Hepatic stellate cell (primary cell): ENCODE measurements at places on chromosomes 2 and 18.

- DNase-seq, result no peak
Observed at GRCh38 chr18:46166261-46166970, 62.2 kb downstream of the HAUS1 start.

DNA sequence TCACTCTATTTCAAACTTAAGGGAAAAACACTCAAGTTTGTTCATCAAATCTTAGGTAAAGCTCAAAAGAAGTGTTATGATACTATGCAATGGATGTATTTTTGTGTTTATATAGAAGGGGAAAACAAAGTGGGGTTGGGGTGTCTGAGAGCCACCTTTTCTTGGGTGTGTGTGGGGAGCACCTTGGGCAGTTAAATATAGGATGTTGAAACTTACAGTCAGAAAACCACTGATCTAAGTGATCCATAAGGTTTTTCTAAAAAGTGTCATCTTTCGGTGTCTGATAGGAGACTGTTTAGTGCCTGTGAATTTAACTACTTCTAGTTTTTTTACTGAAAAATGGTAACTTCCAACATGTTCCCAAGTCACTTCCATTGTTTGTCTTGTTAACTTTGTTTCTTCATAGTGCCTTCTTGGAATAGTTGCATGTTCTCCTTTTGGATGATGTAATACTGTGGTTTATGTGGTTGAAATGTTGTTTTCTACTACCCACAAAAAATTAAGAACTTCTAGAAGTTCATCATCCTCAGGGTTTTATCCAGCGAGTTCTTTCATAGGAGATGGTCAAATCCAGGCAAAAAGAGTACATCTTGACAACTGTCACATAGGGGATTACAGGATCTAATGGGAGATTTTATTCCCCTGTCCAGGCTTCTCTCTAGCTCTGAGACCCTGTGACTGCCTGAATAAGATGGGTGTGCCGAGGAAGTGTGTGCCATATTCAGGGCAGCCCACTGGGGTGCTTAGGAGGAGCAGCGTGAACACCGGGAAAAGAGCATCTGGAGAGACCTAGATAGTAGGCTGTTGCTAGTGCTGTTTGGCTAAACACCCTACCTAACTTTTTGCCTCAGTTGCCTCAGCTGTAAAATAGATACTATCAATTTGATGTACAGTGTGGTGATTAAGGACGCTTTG is 46.2 kb downstream of the CAB39 start:
- DNase-seq, result peak; percentile 34

- peak; percentile 4 for DNase-seq
Observed at GRCh38 chr2:147026664-147027295, 818.0 kb upstream of the ACVR2A start.

- no peak for DNase-seq
Observed at GRCh38 chr2:226207671-226208070, 591.9 kb downstream of the IRS1 start.

DNA sequence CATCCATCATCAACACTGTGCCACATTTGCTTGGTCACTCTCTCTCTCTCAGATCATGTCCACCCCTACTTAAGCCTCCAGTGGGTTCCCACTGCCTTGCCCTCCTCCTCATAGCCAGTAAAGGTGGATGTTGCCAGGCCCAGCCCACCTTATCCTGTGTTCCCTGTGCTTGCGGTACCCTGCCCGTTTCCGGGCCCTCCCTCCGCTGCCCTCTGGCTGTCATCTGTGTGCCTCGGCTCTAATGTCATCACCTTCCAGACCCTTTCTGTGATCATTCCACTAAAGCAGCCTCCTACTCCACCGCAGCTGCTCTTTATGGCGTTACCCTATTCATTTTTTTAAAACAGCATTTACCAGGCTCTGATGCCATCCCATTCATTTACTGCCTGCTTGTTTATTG is 305.7 kb upstream of the SKOR2 start:
- DNase-seq, result no peak

GRCh38 chr2:4916094-4916493 is 776.1 kb upstream of the SOX11 start:
- DNase-seq, result no peak

DNA sequence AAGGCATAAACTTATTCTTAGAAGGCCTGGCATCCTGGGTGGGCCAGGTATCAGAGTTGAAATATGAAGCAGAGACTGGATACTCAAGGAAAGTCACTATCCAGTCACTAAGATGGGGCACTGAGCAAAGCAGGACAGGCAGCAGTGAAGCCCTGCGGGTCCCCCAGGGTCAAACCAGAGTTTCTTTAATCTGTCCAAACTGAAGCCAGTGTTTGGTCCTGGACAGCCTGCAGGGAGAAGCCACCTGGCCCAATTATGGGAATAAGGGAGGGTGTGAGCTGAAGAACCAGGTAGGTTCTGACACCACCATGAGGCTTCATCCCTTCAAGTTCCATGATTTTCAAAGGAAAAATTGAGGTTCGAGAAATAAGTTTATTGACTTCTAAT is 298.4 kb upstream of the FBXO11 start:
- DNase-seq, result no peak

DNA sequence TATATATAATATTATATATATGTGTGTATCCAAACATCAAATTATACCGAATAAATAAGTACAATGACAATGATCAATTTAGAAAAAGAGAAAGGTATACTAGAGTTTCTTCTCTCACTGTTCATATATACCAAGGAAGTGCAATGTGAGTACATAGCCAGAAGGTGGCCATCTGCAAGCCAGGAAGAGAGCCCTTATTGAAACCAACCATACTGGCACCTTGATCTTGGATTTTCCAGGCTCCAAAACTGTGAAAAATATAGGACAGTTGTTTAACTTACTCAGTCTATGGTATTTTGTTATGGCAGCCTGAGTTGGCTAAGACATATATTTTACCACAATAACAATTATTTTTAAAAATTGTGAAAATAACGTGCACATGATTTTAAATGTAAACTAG is 1490.2 kb upstream of the SLC39A10 start:
- no peak for DNase-seq

DNA sequence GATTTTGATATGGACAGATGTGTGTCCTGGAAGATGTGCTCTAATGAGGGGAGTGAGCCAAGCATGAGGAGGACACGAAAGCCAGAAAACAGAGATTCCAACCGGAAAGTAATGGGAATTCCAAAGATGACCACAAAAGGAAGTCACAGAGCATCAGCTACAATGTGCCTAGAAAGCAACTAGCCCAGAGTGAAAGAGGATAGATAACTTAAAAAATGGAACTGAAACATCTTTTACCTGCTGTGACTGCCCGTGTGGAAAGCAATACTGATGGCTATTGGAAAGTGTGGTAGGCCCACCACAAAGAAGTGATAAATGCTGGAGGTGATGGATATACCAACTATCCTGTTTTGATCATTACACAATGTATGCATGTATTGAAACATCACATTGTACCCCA is 21.6 kb downstream of the DNMT3A start:
- no peak for DNase-seq

- DNase-seq, result no peak
Observed at GRCh38 chr2:47272905-47273758, 118.0 kb upstream of the STPG4 start.

- DNase-seq, result no peak
Observed at GRCh38 chr2:235495373-235496238, 1.8 kb downstream of the AGAP1 start.

- DNase-seq, result no peak
Observed at GRCh38 chr2:242030226-242030575, 160.7 kb downstream of the RTP5 start.

- DNase-seq, result no peak
Observed at GRCh38 chr2:28319118-28320008, 73.3 kb upstream of the FOSL2 start.

DNA sequence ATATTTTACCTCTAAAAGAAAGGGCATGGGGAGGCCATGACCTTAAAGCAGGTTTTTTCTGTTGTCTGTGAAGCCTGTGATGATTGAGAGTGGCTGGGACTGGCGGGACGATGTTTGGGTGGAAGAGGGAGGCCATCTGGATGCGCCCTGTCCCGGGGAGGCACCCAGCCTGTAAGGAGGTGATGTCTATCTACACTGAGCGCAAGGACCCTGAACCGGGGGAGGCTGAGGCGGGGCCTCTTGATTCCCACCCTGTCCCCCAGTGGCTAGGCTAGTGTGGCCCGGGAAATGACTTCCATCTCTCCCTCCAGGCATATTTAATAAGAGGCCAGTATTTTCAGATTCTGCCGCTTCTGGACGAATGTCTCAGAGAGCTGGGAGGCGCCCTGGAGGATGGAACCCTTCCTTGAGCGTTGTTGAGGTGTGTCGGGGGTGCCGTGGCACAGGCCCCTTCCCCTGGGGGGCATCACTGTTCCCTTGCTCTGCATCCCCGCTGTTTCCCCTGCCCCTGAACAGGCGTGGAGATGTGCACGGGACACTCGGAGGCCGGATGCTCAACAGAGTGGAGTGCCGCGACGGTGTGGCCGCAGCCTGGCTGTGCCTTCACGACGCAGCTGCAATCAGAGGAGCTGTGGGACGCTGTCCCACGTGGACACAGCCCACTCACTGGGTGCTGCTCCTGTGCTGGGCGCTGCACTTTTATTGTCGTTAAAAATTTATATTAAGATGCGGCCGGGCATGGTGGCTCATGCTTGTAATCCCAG is 185.4 kb downstream of the LDLRAD4 start:
- DNase-seq, result no peak

DNA sequence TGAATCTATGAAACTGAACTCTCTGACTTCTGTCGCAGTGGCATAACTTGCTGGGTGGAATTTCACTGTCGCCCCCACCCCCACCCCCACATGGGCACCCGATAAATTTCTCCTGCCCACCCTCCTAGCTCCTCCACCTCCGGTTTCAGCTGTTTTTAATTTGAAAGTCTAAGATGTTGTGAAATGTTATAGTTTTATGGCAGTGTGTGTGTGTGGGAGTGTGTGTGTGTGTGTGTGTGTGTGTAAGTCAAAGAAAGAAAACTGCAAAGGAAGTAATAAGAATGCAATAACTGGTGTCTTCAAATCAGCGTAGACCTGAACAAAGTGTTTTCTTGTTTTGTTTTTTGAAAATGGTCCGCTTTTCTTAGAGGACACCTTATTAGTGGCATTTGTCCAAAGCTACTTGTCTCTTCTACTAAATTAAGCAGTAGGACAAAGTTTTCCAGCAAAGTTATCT is 388 bp downstream of the DTNA start:
- no peak for DNase-seq

DNA sequence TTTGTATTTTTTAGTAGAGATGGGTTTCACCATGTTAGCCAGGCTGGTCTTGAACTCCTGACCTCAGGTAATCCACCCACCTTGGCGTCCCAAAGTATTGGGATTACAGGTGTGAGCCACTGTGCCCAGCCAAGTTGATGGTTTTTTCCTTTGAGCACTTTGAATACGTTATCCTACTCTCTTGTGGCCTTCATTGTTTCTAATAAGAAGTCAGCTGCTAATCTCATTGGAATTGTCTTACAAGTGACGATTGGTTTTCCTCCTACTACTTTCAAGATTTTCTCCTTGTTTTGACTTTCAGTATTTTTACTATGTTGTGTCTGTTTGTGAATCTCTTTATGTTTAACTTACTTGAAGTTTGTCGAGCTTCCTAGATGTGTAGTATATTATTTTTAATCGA is 88.5 kb downstream of the TMEM200C start:
- no peak for DNase-seq

- DNase-seq, result no peak
Observed at GRCh38 chr18:46821856-46822711, 65.2 kb upstream of the ST8SIA5 start.

DNA sequence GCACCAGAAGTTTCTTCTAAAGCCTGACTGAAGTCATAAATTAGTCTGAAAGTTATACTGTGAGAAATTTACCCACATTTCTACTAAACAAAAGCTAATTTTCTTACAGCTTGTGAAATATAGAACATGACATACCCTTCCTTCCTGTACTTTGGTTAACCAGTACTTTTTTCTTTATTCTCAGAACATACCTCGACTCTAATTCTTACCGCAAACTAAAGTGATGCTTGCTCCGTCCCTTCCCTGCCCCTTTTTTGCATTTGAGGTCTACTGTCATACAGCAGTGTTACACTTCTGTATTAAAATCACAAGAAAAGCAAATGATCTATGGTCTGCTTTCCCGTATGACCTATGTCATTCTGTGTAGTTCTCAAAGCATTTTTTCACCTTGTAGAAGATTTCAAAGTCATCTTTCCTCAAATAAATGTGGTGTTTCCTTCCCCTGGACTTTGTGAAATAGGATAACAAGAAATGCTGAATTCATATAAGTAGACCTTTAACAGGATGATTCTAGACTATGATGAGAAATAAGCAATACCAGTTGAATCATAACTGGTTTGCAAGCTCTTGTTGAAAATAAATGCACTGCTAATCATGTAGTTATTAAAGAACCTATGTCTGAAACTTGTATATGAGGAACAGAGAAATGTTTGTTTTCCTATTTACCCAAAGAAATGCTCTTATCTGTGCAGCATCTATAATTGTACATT is 30.4 kb downstream of the CYTIP start:
- DNase-seq, result no peak

- no peak for DNase-seq
Observed at GRCh38 chr2:191297033-191297432, 51.8 kb downstream of the MYO1B start.

DNA sequence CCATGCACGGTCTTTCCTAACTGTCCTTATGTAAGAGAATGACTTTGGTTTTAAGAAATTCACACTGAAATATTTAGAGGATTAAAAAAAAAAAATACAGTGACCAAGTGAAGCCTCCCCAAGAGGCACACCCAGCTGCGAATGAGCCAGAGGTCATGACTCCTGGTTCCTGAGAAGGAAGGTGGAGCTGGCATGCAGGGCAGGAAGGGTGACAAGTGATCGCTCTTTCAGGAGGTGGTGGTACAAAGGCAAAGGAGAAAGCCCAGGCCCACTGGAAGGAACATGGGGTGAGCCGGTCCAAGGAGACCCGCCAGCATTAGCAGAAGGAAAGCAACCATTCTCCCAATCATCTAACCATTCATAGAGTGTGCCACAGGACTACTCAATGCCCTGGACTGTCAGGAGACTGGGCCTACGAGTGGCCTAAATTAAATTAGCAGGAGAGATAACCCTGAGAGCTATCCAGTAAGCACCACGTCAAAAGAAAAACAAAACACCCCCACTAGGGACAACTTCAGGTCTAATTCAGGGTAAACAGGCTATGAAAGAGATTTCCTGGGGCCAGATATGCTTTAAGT is 7.8 kb downstream of the INO80C start:
- DNase-seq, result no peak

DNA sequence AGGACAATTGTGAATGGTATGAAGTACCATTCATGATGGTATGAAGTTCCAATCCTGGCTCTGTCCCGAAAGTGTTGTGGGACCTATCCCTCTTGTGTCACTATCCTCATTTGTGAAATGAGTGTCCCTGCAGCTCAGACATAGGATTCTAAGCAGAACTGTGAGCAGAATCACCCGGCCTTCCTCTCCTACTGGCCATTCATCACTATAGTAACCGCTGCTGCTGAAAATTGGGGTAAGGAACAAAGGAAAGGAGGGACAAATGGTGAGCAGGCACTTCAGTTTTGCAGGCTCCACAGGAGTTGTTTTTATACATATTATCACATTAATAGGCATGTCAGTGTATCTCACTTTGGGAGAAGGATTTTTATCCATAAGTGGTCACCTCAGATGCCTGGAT is 27.4 kb downstream of the SMYD1 start:
- no peak for DNase-seq

DNA sequence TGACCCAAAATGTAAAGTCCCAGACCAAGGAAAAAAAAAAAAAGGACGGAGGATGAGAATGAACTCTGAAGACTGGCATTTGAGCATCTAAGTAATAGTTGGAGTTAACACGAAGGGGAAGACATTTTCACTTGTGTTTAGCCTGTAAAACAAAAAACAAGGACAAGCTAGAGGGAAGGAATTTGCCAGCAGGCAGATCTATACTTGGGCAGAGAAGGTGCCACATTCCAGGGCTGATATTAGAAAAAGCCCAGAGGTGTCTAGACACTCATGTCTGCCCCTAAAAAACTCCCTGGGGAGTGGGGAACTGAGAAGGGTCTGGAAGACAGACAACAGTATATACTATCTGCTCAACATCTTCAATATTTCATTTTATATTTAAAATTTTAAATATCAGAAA is 171.1 kb downstream of the ZEB2 start:
- DNase-seq, result no peak
